Central memory CD4-positive, alpha-beta T cell (primary cell): ENCODE measurements at places on chromosomes 1 and 21.
A peak's percentile ranks its signal among the peaks of the same experiment; 100 is the strongest.

GRCh38 chr21:15660423-15660804 is 69.4 kb upstream of the USP25 start:
- DNase-seq: no peak

DNA sequence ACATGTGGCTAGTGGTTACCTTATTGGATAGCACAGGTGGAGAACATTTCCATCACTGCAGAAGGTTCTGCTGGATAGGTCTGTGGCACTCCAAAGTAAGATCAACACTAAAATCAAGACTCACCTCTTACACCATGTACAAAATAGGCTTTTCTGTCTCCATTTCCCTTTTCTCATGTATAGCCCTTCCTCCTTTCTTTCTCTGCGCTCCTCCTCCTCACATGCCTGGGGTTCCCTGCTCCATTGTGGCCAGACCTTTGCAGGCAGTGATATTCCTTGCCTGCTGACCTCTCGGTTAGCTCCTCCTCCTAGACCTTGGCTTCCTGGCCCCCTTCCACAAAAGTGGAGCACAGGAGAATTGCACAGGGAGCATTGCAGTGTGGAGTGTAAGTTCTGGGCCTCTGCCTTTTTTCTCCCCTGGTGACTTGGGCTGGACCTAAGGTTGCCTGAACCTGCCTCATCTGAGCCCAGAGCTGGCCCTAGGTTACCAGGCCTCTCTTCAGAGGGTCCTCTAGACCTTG is 33.2 kb upstream of the RBM15 start:
- no peak for DNase-seq

DNA sequence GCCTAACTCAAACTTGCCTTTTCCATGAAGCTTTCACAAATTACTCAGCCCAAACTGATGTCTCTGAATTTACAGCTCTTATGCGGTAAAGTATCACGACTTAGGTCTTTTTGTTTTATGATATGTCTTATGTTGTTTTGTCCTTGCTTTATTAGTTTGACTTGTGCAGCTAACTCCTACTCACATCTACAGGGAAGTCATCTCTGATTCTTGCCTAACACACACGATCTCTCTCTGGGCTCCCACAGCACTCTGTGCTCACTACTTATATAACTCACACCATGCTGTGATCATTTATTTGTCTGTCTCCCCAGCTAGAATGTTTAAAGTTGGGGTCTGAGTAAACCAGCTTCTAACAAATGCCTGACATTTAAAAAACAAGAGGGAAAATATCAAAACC is 9.3 kb upstream of the PI4KB start:
- no peak for DNase-seq

DNA sequence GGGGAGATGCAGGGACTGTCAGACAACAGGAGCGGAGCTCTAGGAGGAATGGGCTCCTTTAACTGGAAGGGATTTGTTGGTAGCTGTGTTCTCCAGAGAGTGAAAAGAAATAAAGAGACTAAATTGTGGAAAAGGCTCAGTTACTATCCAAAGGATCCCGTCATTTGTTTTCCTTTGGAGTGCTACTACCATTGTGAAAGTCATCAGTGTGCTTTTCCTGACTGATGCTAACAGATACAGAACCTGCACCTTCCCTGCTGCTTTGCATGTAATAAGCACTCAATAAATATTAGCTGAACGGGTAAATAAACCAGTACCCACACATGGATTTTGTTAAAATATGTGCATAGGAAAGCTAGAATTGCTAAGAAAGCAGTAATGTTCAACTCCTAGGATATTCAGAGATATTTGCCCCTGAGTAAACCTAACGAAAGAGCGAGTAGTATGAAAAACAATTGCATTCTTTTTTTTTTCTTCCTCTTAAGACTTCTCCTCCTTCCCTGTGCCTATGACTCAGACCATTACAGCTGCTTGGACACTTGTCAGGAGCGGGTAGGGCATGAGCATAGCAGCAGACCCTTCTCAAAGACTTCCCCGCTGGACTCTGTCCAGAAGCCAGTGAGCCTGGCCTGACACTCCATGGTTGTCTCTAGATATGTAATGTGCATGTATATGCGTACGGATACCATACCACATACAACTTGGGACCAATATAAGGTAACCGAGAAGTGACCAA is 41.7 kb downstream of the PTGFRN start:
- no peak for DNase-seq

GRCh38 chr1:59570524-59570923 is 244.2 kb upstream of the HOOK1 start:
- DNase-seq: peak; percentile 54

- DNase-seq: no peak
These were observed 94.5 kb downstream of the SYT2 start for GRCh38 chr1:202615501-202616354.

GRCh38 chr1:245995474-245995873 is 511.6 kb downstream of the SMYD3 start:
- DNase-seq: no peak

GRCh38 chr1:206834711-206835110 is 30.7 kb upstream of the IL20 start:
- DNase-seq: no peak

GRCh38 chr21:37546949-37547614 is 180.5 kb downstream of the DYRK1A start:
- no peak for DNase-seq

GRCh38 chr21:33658919-33659567 is 16.7 kb downstream of the ITSN1 start:
- DNase-seq: no peak

DNA sequence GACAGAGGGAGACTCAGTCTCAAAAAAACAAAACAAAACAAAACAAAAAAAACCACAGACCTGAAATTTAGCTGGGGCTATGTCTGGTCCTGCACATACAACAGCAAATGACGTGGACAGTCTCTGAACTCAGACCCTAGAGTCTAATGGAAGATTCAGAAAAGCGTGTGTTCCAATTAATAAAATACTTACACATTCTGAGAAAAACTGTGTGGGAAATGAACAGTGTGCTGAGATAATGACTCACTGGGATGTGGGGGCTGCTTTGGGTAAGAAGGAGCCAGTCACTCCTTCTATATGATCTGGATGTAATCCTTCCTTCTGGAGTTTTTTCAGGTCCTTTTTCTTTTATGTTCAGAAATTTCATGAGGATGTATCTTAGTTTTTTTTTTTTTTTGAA is 29.4 kb downstream of the CLDN14 start:
- DNase-seq: no peak

GRCh38 chr21:28952686-28953085 is 40.0 kb downstream of the LTN1 start:
- no peak for DNase-seq

GRCh38 chr21:32348604-32349332 is 44.0 kb downstream of the URB1 start:
- no peak for DNase-seq

DNA sequence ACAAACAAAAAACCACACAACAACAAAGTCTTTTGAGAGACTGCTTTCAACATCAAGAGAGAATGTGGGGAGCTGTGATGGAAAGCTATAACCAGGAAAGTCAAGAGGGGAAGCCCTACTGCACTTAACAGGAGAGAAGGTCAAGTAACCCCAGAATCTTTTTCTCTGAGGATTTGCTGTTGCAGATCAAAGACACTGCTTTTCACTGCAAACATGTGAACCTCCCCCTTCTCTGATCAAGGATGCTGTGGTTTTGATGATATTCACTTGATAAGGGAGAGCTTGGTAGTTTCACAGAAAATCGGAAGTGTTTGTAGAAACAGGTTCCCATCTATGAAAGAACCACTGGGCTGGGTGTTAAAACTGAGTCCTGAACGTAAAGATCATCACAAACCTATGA is 4.8 kb downstream of the ETV3 start:
- peak; percentile 74 for DNase-seq

DNA sequence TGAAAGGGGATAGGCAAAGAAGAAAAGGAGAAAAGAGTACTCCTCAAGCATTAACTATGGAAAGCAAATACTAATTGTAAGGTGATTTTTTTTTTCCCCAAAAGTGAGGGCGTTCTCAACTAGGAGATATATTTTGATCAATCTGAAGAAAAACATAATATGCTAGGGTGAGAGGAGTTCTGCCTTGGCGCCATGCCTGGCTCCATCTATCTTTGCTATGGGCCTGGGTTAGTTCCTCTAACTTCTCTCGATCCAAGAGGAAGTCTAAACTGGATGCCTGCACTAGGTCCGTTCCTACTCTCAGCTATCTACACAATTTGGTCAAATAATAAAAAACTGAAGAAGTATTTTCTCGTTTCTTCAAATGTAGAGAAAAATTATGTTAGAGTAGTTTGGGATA is 20.5 kb downstream of the CNN3 start:
- DNase-seq: no peak

DNA sequence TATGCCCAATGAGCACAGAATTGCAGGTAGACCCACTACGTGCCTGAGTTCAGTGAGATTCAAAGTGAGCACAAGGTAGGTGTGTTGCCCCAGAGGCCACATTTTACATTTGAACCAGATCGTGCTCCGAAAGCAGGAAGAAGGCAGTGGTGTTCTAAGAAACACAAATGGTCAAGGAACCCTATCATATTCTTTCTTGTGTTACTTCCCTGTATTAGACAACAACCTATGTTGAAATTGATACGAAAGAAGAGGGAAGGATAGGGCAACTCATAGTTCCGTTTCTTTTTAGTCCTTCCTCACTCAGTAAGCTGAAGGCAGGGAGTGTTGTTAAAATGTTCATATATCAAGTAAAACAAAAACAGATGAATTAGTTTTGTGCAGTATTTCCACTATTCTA is 33.9 kb downstream of the OLFML2B start:
- DNase-seq: no peak

DNA sequence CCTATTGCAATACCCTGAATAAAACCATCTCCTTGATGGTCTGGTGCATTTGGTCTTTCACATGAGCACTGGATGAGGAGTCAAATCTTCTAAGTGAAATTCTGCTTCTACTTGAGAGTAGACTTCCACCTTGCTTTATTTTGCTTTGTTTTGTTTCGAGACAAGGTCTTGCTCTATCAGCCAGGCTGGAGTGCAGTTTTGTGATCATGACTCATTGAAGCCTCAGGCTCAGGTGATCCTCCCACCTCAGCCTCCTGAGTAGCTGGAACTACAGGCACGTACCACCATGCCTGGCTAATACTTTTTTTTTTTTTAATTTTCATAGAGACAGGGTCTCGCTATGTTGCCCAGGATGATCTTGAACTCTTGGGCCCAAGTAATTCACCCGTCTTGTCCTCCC is 65.8 kb upstream of the F3 start:
- DNase-seq: no peak

DNA sequence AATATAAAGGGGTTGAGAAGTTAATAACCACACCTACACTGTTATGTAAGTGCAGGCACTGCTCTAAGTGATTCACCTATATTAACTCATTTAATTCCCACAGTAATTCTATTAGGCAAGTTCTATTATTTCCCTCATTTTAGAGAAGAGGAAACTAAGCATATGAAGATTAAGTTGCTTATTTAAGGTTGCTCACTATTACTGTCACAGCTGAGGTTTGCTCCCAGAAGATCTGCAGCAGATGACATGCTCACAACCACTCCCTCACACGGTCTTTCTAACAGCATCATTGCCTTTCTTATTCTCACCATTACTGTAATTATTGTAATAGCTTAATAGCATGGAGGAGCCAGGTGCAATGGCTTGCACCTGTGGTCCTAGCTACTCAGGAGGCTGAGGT is 196.4 kb upstream of the GREM2 start:
- DNase-seq: no peak

DNA sequence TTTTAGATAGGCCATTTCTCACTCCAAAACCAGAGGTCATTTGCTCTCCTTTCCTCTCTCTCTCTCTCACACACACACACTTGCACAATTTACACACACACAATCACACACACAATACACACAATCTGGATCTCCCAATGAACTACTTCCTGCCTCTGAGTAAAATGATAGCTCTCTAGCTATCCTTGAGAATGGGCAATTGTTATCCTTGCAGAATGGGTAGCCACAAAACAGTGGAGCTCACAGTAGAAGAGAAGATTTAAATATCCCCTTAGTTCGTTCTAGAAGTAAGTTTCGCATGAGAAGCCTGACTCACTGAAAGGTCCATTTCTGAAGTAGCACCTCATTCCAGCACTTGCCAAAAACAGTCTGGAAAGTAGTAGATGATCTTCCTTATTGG is 17.6 kb downstream of the PALMD start:
- no peak for DNase-seq

DNA sequence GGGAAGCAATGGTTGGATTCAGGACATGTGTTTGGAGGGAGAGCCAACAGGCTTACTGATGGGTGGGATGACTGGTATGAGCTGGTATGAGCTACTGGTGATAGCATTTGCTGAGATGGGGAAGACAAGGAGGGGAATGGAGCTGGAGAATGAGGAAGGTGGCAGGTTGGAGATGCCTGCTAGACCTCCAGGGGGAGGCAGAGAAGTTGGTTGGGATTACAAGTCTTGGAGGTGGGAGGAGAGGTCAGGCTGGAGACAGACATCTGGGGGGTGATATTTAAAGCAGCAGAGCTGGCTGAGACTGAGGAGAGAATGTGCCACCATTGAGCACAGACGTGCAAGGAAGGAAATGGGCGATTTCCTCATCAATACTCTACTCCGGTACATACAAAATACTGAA is 31.8 kb upstream of the ENO1 start:
- DNase-seq: no peak

DNA sequence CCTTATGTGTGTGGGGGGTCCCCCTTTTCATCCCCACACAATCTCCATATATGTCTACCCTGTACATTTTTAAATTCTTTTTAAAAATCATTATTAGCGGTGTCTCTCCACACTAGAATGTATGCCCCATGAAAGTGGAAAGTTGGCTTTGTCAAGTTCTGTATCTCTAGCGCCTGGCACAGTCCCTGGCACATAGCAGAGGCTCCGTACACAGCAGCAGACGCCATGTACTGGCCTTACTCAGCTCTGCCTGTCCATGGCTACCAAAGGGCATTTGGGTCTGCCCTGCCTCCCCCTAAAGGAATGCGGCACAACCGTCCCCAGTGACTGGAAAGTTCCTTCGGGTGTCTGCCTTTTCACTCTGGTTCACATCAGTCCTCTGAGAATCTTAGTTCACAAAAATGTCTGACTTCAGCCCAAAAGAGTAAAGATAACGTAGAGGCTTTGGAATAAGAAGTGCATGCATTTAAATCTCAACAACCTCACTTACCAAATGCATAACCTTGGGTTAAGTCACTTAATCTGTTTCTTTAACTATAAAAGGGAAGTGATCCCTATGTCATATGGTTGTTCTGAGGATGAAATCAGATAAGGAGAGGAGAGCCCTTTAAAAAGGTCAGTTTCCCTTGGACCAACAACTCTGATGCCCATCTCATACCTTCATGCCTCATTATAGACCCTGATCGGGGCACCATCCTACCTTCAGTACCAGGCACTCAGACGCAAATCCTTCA is 61.1 kb downstream of the CD46 start:
- no peak for DNase-seq

DNA sequence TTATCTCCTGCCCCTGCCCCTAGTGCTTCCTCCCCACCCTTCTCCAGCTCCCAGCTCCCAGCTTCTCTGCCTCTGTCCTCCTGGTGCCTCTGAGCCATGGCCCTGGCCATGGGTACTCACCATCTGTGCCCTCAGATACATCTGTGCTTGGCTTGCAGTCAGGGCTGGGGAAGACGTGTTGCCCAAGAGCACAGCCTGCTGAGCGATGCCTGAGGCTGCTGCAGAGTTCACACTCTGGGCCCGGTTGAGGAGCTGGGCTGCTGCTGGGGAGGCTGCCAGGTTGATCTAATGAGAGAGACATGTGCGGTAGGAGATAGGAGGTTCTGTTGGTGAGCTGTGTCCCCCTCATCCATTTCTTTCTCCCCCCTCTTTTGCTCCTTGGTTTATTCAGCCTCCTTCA is 49.4 kb upstream of the A3GALT2 start:
- DNase-seq: no peak

- no peak for DNase-seq
These were observed 14.2 kb downstream of the CHRNB2 start for GRCh38 chr1:154581766-154582165.

GRCh38 chr1:228867951-228868730 is 132.9 kb downstream of the RHOU start:
- DNase-seq: no peak
